ENCODE measurements at places on chromosomes 4 and X.
A peak's percentile ranks its signal among the peaks of the same experiment; 100 is the strongest.

DNA sequence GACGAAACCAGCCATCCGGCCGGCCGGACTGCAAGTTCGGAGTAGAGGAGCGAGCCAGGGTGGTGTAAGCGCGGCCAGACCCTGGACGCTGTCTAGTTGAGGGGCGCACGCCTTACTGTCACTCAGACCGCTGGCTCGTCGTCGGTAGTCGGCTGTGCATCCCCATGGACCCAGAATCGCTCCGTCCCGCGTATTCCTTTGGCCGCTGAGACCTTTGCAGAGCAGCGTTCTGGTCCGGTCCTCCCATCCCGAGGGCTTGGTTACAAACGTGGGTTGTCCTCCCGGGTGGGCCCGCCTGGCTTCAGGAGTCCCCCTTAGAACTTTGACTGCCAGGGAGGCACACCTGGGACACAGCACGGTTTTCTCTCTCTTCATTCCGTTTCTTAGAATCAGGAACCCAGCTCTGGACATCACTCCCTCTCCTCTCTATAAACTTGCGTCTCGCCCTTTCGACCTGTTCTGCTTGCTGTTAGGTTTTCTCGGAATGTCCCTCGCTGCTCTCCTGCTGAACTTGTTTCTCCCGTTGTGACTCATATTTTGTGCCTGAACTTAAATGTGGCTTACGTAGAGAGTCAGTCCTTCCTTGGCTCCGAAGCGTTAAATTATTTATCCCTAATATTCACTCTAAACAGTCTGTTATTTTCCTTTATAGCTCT lies 672 bp downstream of the PGM2 start:
- peak; percentile 61 for DNase-seq

DNA sequence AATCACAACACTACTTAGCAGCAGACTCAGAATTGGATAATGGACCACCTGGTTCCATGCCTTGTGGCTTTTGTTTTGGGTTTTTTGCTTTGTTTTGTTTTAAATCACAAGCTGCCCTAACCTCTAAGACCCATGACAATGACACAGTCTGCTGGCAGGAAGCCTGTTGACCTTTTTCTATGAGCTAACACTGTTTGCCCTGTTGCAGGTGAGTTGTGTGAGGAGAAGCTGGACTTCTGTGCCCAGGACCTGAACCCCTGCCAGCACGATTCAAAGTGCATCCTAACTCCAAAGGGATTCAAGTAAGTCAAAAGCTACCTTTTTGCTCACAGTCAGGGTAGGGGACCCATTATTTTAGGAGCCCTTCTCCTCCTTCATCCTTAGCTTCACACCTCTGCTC lies 110.8 kb upstream of the PACRGL start:
- no peak for DNase-seq

DNA sequence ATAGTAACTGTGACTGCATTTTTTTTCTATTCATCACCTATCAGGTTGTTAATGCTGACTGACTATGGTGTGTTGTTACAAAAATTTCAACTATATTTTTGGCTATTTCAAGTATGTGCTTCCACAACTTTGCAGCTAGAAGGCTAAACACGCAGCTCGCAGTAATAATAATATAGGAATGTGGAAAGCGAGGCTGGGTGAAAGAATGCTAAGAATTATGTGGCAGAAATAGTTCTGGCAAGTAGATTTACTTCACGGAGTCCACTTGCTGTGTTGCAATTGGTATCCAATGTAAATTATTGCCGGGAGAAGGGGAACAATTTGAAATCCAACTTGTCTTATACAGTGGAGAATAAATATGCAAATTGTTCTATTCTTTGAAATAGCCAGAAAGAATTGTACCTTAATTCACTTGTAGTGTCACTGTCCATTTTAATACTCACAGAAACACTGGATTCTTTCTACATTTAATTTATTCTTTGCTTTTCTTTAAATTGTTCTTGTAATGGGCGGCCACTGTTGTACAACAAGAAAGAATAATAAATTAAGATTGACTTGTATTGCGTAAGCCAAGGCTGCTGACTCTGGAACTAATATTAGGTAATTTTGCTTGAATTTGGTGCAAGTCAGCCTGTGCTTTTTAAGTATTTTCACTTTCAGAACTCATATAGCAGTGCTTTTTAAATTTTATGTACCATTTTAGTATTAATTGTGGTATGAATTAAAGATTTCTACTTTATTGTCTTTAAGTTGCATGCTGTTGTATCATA lies 154.9 kb downstream of the FRMPD4 start:
- no peak for DNase-seq

DNA sequence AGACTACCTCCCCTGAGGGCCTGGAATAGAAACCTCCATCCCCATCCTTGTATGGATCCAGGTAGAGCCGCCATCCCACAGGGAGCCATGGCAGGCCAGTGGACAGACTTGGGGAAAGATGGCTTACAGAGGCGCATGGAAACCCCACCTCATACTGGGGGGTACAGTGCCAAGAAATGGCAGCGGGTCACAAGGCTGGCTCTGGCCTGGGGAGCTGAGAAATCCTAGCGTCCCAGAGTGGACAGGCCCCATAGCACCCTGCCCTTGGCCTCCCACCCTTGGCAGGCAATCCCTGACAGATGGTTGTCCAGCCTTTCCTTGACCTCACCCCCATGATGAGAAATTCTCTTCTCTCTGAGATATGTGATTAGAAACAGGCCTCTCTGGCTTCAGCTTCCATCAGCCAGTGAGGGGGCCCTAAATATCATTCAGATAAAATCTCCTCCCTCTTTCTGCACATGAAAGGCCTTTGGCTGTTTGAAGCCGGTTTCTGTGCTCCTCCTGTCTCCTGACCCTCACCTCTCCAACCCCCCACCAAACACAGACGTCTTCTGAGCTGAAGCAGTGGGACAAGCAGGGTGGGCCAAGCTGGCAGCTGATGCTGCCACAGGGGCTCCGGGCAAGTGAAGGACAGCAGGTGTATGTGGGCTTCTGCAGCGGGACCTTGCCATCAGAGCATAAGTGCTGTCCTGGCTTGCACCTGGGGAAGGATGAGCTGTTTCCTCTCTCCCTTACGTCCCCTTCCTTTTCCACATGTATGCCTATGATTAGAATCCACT lies 204.4 kb upstream of the MAMLD1 start:
- no peak for DNase-seq

Measured in Right ventricle myocardium inferior (tissue), 1 donor.